ENCODE measurements at places on chromosomes 5 and 9.
A peak's percentile ranks its signal among the peaks of the same experiment; 100 is the strongest.

- no peak for DNase-seq
These were observed 50.4 kb upstream of the ASS1 start for GRCh38 chr9:130394320-130394719.

GRCh38 chr5:155080721-155081120 is 67.2 kb downstream of the KIF4B start:
- DNase-seq: no peak

DNA sequence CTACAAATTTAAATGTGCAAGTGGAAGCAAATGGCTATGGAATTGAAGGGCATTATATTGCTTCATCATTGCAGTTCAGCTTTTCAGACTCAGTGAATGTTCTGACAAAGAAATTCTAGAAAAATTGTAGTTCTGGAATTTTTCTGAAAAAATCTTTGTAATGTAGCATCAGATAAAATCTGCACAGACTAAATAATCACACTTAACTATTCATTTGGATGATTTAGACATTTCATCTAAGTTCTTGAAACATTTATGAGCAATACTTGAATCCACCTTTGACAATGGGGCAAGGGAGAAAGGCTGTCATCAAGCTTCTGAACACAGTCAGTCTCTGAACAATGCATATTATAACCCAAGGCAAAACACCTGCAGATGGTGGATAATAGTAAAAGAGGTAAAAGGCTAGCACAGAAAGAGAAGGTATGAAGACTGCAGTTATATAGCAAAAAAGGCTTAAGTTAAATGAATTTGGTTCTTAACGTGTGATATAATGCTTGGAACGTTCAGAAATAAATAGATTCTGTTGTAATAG is 1352.0 kb upstream of the NUDT12 start:
- no peak for DNase-seq

DNA sequence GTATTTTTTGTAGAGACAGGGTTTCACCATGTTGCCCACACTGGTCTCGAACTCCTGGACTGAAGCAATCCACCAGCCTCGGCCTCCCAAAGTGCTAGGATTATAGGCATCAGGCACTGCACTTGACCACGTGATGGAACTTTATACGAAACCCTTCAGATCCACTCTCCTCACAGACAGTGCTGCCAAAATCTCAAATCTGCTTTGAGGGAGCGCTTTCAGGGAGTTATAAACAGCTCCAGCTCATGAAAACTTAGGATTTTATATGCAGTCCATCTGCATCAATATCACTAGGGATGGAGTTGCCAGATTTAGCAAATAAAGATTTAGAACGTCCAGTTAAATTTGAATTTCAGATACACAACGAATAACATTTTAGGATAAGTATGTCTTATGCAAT is 25.0 kb upstream of the MYO10 start:
- DNase-seq: no peak

- no peak for DNase-seq
These were observed 161.4 kb upstream of the FBXL7 start for GRCh38 chr5:15338546-15338945.

DNA sequence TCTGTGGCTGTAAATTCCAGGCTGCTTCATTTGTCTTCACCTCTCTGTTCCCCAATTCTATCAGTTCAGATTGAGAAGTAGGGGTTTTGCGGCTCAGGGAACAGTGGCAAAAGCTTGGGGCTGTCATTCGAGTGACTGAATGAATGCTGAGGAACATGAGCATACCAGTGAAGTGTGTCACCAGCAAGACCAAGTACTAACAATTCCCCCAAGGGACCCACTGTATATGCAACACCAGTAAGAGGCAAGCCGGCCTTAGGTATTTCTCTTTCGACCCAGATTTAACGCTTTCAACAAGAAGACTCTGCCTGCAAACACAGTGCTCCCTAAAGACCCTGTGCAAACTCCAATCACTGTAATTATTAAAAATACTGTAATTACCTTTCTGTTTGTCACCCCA is 25.8 kb downstream of the KLHL3 start:
- no peak for DNase-seq

GRCh38 chr5:177982072-177982727 is 13.8 kb downstream of the PROP1 start:
- no peak for DNase-seq

- DNase-seq: no peak
These were observed 82.4 kb downstream of the RAPGEF1 start for GRCh38 chr9:131657456-131657855.

DNA sequence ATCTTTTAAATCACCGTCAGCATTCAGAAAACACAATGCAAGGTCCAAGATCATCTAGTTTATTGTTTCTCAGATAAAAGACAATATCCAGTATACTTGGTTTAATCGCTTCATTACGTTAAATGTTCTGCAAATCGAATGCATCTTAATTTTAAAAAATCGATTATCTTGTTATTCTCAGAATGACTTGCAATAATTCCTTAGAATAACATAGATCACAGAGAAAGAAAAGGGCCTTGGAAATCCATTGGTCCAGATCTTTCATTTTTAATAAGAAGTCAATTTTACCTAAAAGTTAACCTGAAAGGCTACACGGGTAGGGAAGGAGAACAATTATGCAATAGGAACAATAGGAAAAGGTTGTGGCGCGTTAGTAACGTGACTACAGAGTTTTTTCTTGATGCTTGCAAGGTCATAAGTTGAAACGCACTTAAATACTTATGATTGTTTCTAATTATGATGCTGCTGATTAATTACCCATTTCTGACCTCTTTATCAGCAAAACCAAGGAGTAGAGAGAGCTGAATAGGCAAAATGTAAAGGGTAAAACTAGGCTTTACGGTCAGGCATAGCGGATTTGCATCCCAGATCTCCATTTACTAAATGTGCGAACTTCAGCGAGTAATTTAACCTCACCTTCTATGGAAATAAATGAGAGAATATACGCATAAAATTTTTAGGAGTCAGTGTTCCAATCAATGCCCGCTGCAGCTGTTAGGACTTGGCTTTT is 769 bp upstream of the LYRM7 start:
- no peak for DNase-seq

GRCh38 chr9:131755541-131756198 is 15.8 kb upstream of the RAPGEF1 start:
- peak; percentile 77 for DNase-seq

DNA sequence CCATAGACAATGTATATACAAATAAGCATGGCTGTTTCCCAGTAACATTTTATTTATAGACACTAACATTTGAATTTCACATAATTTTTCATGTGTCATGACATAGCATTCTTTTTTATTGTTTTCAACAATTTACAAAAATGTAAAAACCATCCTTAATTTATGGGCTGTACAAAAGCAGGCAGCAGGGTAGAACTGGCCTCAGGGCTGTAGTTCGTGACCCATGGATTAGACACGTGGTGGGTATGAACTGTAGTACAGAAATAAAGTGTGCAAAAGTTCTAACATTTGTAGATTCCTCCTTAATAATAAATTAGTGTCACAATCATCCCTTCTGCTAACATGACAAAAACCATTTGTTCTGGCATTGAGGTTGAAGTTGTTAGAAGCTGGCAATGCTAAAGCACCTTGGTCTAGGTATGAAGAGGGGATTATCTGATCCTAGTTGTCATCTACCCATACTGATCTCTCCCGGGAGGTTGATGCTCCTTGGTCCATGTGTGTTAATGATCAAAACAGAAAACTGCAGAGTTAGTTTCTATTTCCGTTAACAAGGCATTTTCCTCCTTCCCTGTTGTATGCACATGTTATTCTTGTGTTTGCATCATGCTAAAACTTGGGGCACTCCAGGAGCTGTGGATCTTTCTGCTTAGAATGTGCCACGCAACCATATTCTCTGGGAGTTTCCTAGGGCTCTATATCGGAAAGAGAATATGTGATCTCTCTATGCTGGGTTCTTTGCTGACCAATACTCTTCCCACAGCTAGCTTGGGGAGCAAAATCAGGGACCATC is 917.6 kb downstream of the TLE1 start:
- DNase-seq: no peak

DNA sequence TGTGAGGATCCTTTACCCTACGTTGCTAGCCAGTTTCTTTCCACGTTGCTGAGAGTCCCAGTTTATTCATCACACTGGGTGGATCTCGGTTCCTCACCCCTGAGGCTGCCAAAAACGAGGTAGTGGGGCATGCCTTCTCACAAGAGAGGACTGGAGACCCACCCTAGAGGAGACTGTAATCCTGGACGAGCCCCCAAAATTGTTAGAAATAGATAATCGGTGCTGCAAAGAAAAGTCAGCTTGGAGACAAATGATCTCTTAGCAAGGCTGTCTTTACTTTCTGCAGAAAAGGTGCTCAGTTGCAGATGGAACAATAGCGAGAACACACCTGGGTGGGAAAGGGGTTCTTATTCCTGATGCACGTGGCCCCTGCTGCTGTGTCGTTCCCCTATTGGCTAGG is 101.8 kb downstream of the TMEM167A start:
- no peak for DNase-seq

DNA sequence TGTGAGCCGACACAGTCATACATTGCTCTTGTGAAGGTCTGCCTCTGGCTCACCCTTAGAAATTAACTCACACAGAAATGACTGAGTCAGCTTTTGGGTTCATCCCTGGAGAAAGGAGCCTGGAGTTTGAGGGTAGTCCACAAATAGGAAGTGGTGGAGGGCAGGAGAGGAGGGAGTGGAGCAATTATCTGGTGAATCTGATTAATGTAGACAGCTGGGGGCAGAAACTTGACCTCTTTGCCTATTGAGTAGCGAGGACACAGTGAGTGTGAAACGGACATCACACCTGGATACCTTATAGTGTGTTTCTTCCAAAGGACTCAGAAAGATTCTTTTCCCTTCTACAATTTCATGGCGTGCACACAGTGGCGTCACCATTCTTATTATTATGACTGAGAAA is 48.5 kb upstream of the MSX2 start:
- DNase-seq: no peak

GRCh38 chr9:96618209-96619123 is 1.2 kb downstream of the CDC14B start:
- DNase-seq: no peak

DNA sequence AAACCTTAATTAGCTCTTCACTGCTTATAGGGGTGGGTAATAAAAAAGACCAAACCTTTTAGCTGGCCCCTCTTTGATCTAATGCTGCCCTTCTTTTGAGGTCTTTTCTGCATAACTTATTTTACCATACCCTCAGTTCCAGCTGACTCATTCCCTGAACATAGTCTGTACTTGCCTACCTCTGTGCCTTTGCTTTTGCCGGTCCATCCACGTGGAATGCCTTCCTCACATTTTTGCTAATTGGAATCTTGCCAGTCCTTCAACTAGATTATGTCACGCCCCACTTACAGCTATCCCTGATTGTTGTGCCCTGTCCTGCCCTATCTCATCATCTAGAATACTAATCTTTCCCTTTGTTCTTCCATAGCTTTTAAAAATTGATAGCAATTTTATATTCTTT is 44.2 kb downstream of the FAF2 start:
- DNase-seq: no peak

- DNase-seq: no peak
These were observed 6.6 kb upstream of the WWC1 start for GRCh38 chr5:168284809-168285208.

GRCh38 chr5:113122053-113122452 is 145.5 kb downstream of the DCP2 start:
- no peak for DNase-seq

- DNase-seq: no peak
These were observed 95.7 kb upstream of the SMIM23 start for GRCh38 chr5:171689853-171690417.

DNA sequence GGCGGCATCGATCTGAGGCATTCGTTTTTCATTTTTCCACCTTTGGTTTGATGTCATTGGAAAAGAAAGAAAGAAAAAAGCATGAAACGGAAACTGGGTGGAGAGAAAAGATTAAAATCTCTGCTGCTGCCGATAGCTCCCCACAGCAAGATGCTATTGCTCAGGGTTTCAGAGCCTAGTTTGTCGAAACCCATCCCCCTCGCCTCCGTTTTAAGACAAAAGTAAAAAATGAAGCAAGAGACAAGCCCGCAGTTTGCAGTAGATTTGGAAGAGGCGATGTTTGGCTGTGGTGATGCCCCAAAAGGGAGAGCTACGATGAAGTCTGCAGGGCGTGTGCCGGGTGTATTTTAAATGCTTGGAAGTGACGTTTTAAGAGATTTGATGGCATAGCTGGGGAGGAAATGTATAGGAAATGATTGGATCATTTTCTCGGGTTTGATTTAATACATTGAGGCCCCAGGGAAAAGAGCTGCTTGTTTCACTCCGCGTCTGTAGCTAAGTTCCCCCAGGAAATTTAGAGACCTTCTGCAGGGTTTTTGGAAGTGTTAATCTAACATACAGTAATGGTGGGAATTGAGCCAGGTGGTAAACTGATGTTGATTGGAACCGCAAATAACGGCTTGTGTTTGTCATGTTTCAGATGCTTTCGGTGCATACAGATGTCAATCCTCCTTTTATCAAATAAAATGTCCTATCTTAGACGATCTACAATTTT is 909 bp downstream of the NDFIP1 start:
- DNase-seq: no peak

- DNase-seq: no peak
These were observed 7.4 kb downstream of the C5orf46 start for GRCh38 chr5:147898875-147899401.

DNA sequence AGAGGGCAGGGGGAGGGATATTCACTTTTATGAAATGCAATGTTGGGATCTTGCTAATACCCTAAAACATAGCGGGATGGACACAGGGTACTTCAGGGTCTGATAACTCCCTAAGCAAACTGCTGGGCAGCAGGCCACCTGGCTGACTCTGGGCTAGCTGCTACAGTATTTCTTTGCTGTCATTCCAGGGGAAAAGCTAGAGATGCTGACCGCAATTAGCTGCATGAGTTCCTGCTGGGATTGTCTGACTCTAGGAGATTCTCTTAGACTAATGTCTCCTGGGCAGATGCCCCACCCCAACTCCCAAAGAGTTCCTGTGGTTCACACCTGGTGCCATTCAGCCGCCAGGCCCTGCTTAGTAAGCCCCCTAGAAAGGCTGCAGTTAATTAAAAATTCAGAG is 69.9 kb downstream of the PSAT1 start:
- DNase-seq: no peak

GRCh38 chr5:148208226-148208625 is 5.4 kb downstream of the SPINK6 start:
- DNase-seq: no peak

DNA sequence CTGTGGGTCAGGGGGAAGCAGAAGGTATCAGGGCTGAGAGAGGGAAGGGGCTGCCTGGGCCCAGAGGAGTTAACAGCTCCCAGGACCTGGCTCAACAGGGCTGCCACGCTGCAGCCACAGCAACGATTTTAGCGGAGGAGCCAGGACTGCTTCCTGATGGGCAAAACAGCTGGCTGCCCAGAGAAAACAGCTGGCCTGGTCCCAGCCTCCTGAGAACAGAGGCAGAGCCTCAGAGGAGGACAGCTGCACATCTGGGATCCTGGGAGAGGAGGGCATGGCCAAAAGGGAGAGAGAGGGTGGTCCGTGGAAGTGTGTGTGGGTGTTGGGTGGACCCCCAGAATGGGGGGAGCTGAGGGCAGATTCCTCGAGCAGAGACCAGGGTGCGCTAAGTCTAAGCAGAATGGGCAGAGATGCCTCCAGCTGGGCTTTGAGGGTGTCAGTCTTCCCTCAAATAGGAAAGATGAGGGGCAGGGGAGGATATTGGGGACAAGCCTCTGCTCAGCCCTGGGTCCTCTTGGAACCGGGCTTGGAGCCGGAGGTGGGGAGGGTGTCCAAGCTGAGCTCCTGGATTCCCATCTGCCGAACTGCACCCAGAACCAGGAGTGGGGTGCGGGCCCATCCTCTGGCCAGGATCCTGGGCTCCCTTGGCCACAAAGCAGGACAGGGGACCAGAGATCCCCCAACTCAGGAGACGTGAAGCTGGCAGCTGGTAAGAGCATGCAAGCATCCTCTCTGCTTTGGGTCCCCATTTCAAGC is 9.1 kb upstream of the CERCAM start:
- no peak for DNase-seq

- no peak for DNase-seq
These were observed 315.3 kb upstream of the MSX2 start for GRCh38 chr5:174409070-174409469.

Measured in stimulated activated CD8-positive, alpha-beta memory T cell treated with anti-CD3 and anti-CD28 coated beads, Interleukin-4, amount 100 ng/mL, for 4 hours (primary cell).